ENCODE measurements at places on chromosomes 1 and 21.
A peak's percentile ranks its signal among the peaks of the same experiment; 100 is the strongest.

DNA sequence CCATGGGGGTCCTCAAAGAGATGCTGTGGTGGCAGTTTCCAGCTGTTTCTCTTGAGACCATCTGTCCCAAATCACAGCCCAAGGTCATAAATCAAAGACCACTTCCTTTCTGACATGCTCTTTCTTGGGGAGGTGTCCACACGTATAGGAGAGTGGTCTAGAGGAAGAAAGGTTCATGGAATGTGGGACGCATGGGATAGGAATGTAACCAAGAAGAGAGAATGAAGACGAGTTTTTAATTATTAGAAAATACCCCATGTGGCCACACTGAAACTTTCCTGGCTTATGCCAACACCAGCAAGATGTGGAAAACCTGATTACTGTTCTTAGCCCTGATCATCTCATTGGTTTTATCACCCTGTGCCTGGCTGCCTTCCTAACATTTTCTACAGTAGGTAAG lies 124.2 kb upstream of the IFFO2 start:
- DNase-seq, result peak; percentile 75

GRCh38 chr1:41233708-41234107 lies 8.4 kb downstream of the SCMH1 start:
- DNase-seq, result no peak

- DNase-seq, result no peak
Observed at GRCh38 chr1:20834780-20835179, 47.7 kb upstream of the HP1BP3 start.

DNA sequence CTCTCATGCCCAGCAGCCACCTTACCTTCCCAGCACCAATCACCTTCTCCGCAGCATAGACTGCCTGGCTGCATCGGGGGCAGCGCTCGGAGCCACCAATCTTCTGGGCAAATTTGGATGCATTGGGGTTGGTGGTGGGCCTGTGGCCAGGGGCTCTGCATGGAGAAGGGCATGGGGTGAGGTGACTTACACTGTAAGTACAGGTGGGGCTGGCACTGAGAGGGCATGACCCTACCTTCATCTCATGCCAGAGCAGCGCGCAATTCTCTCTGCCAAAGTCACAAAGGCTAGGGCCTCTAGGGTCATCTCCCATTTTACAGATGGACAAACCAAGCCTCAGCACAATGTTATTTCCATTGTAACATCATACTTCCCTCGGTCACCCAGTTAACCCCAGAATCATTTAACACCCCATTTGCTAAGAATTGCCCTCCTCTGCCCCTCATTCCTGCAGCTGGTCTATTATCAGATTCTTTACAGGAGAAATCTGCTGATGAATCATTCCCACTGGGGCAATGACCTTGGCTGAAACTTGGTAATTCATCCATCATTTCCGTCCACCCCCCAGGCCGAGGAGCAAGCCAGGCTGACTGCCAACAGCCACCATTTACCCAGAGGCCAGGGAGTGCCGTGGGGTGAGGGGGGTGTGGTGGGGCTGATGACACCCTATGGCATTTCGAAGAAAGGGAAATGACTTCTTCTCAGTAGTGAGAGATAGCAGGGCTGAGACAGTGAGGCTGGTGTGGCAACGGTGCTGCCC lies 17.9 kb downstream of the CSRP1 start:
- peak; percentile 92 for DNase-seq

GRCh38 chr1:112803906-112804762 lies 89.0 kb upstream of the PPM1J start:
- DNase-seq, result peak; percentile 53

DNA sequence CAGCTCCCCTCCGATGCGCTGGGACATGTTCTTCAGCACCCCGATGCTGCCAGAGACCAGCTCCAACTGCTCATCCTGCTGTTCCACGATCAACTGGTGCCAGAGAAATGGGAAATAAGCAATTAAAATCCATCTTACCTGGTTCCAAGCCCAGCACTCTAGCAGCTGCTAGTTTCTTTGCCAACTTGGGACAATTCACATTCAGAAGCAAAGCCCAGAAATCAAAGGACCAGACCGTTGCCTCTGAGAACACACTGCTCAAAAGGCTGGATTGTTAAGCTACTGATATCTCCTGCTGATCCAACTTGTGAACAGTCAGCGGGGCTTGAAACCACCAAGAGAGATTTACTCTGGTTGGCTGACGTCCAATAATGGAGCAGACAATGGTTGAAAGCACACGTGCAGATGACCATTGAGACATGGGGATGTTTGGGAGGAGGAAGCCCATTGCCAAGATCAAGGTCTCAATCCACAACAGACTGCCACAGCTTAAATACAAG lies 34.4 kb downstream of the STX6 start:
- no peak for DNase-seq

DNA sequence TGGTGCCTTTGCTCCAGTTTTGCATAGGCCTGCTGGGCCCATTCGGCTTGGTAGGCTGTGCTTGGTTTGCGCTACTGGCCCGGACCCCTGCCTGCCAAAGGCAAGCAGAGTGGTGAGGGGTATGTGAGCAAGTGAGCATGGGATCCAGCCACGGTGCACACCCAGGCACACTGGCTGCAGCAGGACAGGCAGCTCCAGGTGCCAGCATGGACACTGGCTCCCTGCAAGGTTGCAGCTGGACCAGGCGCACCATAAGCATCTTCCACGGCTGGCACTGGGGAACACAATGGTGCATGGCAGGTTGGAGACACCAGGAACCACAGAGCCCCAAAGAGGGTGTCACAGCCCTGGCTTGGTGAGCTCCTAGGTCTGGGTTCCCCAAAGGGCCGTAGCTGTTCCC lies 693.5 kb upstream of the PTBP2 start:
- no peak for DNase-seq

DNA sequence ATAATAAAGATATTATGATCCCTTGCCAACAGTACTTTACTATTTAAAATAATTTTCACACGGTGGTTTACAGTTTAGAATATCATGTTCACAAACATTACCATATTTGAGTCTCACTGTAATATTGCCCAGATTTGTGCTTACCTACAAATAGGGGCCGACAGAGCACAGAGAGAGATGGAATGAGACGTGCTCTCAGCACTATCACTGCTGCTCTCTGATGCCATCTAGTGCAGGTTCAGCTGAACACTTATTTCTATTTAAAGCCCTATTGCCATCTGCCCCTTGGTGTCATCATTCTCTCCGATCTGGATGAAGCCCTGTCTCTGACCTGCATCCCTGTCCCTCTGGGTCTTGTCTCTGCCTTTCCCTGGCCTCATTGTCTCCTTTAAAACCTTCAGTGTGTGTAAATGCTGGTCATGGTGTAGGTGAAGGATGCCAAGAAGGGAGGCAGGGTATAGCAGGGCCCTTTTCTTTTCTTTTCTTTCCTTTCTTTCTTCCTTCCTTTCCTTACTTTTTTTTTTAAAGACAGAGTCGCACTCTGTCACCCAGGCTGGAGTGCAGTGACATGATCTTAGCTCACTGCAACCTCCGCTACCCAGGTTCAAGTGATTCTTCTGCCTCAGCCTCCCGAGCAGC lies 6.9 kb upstream of the GPATCH4 start:
- peak; percentile 64 for DNase-seq

DNA sequence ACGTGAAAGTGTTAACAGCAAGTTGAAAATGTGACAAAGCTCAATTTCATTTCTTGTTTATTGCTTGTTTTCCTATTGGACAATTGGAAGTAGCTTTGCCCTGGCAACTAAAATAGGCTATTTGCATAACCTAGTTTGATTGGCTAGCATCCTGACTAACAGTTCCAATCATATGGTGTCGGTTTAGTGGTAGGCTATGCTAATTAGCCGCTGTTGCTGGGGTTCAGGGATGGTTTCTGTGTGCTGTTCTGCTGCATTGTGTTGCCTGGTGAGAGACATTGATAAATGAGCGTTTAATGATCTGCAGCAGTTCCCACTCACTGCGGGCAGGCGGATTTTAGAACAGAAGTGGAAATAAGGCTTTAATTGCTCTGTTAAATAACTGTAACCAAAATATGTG lies 68.5 kb downstream of the DYRK1A start:
- DNase-seq, result peak; percentile 93

DNA sequence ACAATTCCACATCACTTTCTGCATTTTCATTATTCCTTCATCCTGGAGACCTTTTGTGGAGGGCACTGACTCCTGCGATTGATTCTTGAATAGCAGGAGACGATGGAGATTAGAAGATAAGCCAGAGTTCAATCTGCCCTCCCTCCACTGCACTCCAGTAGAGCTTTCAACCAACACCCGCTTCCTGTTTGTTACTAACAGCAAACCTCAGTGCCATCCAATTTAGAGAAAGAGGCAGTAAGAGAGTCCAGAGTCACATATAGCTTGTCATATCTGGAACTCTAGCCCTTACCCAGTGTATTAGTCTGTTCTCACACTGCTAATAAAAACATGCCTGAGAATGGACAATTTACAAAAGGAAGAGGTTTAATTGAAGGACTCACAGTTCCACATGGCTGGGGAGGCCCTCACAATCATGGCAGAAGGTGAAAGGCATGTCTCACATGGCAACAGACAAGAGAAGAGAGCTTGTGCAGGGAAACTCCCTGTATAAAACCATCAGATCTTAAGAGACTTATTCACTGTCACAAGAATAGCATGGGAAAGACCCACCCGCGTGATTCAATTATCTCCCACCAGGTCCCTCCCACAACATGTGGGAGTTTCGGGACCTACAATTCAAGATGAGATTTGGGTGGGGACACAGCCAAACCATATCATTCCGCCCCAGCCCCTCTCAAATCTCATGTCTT lies 55.9 kb downstream of the PCBP3 start:
- DNase-seq, result no peak

- no peak for DNase-seq
Observed at GRCh38 chr1:7896994-7897393, 43.6 kb downstream of the TNFRSF9 start.

DNA sequence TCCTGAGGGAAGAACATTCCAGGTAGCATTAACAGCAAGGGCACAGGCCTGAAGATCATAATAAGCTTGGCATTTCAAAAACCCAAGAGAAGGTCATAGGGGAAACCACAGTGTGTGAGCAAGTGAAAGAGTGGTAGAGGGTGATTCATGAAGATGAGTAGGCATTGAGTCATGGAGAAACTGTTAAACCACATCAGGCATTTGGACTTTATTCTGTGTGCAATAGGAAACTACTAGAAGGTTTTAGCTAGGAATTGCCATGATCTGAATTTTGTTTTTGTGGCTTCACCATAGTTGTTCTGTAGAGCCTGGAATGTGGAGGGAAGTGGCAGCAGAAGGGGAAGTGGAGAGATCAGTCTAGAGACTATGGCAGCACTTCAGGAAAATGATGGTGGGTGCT lies 359.0 kb upstream of the PTBP2 start:
- peak; percentile 99 for DNase-seq

DNA sequence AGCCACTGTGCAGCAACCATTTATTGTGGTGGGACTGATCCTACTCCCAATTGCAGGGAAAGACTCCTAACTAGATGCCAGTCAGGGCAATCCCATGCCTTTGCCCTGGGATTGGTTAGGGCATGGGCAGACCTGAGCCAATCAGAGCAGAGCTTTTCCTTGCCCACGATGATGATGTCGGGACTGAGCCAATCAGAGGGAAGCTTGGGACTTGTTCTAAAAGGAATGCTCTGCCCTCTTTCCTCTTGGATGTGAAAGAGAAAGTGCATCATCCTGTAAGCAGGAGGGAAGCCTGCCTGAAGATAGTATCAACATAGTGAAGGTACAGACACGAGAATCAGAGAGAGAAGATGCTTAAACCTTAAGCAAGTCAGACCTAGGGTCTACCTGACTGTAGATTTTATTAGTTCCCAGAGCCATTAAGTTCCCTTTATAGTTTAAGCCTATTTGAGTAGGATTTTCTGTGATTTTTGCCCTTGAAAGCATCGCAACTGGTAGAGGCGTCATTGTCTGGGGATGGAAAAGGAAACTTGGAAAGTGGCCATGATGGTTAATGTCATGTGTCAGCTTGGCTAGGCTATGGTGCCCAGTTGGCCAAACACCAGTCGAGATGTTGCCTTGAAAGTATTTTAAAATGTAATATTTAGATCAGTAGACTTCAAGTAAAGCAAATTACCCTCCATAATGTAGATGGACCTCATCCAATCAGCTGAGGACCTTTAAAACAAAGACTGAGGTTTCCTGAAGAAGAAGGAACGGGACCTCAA lies 19.9 kb downstream of the IRF2BP2 start:
- peak; percentile 50 for DNase-seq

DNA sequence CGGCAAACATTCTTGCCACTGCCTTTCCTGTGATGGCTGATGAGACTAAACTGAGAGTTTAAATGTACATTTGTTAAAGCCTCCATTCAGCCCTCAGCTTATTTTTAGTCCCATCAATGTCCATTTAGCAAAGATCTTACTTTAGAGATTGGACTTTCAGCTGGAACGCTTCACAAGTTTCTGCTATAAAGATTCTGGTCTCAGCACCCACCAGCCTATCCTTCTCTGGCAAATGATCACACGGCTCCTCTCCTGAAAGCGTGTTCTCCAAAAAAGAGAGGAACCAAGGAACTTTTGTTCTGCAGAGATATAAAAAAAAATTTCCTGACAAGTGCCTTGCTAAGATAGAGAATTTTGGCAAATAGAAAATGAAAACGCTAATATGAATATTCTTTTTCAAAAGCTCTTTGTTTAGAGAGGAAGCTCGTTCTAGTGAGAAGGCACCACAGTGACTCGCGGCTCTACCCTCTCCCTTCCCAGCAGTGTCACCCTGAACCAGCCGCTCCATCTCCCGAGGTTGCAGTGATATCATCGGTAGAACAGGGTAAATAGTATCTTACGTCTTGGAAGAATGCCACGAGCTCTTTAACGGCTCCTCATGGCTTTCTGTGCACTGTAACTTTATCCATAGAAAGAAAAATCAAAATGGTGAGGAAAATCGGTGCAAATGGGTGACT lies 200.2 kb downstream of the APP start:
- DNase-seq, result no peak

DNA sequence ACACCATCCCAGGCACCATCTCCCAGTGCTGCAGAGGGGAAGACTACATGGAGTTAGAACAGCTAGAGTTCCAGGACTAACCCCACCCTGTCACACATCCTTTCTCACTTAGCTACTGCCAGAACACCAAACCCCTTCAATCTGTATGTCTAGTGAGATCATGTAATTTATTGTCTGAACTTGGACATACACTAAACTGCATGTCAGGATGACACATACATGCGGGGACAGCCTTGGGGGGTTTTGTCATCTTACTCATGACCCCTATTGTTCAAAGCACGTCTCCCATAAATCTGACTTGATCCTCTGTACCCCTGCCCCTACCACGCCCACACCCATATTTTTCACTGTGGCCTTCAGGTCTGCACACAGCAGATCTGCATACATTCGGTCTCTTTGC lies 71.3 kb downstream of the GABPA start:
- no peak for DNase-seq

All from fibroblast of skin of right quadriceps (primary cell).